ENCODE measurements at places on chromosomes 11 and 22.

GRCh38 chr22:49768951-49769690 is 58.6 kb downstream of the BRD1 start:
- DNase-seq, result peak; percentile 9

DNA sequence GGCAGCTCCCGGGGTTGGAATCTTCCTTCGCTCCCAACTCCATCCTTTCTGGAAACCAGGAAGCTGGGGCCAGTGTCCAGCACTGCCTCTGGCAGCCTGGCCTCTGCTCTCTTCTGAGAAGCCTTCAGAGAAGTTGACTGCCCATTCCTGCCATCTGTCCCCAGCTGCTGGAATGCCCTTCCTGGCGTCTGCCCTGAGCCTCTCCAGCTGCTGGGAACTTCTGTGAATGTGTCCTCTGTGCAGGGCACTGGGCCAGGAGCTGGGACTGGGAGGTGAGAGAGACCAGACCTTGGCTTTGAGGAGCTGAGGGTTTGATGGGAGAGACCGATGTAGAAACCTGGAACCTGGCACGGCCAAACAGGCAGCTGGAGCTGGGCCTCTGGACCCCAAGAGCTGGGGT is 5.9 kb upstream of the SOX10 start:
- DNase-seq, result no peak

DNA sequence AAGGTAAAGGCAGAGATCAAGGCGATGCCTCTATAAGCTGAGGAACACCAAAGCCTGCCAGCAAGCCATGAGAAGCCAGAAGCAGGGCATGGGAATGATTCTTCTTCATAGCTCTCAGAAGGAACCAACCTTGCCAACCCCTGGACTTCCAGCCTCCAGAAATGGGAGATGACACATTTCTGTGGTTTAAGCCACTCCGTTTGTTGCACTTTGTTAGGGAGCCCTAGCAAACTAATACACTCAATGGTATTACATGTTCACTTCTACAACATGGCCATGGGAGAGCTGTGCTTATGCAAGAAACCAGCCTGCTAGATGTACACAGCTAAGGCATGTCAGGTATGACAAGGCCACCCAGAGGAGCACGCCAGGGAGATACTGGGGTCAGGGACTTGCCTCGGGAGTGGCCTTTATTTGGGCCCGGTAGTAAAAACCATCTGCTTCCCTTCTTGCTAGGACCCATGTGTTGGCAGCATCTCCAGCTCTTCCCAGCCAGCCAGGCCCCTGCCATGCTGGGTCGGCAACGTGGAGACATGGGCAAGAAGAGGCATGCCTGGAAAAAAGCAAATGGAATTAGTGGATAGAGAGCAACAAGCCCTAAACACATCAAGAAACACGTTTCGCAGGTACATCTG is 3.6 kb downstream of the C11orf16 start:
- DNase-seq, result no peak

DNA sequence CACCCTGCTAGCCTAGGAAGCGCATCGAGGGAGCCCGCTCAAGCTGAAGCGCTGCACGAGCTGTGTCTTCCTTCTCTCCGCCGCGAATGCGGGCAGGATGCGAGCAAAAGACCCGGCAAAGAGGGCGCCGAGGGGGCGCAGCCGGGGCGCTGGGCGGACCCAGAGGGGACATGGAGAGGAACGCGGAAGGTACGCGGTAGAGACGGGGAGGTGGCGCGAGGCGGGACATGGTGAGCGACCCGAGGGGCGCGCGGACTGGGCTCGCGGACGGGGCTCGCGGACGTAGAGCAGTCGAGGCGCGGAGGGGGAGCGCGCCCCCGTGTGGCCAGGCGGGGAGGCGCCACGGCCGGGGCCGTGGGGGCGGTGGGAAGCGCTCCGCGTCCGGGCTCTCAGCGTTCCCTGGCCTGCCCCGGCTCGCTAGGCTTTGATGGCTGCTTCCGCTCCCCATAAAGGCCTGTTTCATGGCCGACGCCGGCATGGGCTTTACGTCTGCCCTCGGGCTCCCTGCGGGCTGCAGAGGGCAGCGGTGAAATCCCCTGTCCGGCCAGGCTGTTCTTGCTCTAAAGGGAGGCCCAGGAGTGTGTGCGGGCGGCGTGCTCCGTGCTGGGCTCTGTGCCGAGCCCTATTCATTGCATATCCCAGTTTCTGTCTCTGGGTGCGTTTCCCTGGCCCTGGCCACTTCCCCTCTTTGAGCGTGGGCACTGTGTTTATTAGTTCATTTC is 31.2 kb upstream of the TRIM29 start:
- DNase-seq, result peak; percentile 62

DNA sequence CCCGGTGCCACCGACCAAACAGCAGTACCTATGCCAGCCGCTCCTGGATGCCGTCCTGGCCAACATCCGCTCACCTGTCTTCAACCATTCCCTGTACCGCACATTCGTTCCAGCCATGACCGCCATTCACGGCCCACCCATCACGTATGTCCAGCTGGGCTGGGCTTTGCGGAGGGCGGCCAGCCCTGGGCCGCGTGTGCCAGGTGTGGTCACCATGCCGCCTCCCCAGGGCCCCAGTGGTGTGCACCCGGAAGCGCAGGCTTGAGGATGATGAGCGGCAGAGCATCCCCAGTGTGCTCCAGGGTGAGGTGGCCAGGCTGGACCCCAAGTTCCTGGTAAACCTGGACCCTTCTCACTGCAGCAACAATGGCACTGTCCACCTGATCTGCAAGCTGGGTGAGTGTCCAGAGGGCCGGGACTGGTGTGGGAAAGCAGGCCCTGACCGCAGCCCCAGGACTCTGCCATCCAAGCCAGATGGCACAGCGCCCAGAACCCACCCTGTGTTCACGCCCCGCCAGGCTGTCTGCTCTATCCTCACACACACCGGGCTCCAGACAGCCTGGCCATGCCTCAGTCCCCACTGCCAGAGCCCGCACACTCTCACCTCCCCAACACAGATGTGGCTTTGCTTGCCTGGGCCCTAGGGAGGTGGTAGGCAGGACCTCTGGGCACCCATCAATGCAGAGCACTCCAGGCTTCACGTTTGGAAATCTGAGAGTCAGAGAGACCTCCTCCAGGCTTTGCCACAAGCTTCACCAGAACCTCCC is 77.6 kb downstream of the MED15 start:
- DNase-seq, result no peak

GRCh38 chr11:121063728-121064127 is 37.3 kb upstream of the TECTA start:
- no peak for DNase-seq

DNA sequence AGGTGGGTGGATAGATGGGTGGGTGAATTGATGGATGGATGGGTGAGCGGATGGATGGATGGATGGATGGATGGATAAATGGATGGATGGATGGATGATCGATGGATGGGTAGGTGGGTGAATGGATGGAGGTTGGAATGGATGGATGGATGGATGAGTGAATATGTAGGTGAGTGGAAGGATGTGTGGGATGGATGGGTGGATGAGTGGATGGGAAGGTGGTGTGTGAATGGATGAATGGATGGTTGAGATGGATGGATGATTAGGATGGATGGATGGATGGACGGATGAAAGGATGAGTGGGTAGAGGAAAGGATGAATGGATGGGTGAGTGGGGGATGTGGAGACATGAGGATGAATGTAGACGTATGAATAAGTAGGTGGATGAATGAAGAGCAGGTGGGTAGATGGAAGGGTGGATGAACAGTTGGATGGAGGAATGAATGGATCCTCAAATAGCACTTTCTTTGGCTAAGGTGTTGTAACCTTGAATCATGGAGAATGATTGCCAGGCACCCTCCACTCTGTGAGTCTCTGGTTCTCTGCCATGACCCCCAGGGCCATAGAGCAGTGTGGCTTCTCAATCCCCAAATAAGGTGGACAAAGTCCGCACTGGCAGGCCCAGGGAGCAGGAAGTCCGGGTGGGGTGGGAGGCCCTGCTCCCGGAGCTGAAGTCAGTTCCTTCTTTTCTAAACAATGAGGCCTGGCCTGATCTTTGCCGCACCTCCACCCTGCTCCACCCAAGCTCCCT is 36.9 kb downstream of the IGF2 start:
- no peak for DNase-seq

DNA sequence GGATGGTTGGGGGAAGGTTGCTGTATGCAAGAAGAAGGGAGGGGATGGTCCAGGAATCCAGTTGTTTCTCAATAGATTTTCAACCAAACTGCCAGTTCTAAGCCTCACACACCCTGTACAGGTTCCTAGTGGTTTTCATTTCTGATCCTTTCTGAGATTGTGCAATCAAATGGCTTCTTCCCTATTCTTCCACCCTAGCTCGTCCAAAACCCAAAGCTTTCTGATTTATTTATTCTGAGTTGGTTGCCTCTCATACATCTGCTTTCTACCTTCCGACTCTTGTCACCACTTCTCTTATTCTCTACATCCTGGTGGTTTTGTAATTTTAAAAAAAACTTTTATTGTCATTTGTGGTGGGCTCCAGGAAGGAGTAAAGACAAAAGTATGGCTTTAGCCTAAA is 12.6 kb downstream of the OR5A2 start:
- no peak for DNase-seq

DNA sequence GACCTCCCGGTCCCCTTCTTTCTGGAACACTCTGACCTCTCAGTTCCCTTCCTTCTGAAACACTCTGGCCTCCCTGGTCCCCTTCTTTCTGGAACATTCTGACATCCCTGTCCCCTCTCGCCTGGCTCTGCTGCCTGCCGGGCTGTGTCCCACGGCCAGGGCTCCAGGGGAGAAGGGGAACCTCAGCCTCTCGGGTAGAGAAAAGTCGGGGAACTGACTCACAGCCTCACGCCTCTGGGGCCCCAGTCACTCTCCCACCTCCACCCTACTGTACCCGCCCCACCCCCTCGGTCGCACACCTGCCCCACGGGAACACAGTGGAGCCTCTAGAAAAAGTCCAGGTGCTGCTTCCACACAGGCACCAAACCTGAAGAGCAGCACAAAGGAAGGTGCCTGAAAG is 93.3 kb downstream of the BRD1 start:
- DNase-seq, result no peak

GRCh38 chr11:1485504-1485885 is 1.1 kb downstream of the MOB2 start:
- DNase-seq, result no peak

GRCh38 chr11:26688701-26689100 is 33.2 kb downstream of the SLC5A12 start:
- no peak for DNase-seq

DNA sequence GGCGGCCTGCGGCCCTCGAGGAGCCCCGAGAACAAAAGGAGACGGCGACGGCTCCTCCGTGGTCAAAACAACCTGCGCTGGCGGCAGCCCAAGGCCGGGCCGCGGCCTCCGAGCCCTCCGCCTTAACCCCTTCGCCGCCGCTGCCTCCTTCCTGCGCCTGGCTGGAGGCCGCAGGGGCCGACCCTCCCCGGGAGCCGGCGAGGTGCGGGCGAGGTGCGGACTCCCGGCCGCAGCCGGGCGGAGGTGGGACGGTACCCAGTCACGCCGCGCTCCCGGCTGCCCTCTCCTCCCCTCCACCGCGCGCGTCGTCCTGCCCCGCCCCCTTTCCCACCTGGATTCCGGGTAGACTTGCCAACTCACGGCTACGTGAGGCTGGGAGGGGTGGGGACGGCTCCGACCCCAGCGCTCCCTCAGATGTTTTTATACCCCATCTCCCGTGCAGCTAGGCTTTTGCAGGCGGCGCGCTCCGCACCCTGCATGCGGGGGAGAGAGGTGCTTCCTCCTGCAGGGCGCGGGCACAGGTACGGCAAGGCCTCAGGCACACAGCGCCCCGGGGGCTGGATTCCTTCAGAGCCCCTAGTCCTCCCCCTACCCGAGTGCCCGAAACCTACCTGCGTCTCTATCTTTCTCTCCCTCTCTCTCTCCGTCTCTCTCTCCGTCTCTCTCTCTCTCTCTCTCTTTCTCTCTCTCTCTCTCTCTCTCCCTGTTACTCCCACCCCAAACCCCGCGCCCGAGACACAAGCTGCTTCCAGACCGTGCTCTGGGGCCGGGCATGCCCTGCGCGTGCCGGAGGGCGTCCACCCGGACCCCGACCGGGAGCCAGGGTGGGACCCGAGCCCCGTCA is 2.0 kb downstream of the PDGFB start:
- DNase-seq, result no peak

DNA sequence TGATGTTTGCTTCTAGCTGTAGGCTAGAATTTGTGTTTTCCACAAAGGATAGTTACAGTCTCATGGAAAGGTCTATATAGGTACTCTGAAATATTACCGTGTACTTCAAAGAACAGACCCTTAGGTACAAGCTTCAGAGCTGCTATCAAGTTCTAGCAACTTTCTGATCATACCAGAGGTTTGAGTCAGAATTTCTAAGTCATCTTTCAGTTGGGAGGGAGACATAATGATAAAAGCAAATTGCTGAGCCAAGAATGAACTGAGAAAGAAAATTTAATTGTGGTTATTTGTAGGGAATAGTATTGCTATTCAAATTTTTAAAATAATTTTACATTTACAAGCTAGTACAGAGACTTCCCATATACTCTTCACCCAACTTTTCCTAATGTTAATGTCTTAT is 19.9 kb upstream of the ME3 start:
- DNase-seq, result peak; percentile 51
